NCI-H1105 (cell line): ENCODE measurements at places on chromosomes 7 and 10.
A peak's percentile ranks its signal among the peaks of the same experiment; 100 is the strongest.

DNA sequence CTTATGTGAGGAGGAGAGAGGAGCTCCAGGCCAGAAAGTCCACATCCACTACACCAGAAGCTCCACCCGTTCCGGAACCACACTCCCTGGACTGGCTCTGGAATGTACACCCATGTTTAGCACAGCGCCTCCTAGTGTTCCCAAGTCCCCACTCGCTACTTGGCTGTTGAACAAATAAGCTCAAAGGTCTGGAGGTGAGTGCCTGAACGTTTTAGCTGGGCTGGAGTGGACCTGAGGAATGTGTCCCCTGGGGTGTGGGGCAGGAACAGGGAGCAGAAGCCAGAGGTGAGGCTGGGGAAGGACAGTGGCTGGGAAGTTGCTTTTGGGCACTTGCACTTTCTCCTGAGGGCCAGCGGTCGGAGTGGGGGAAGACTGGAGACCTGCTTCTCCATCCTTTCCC, 164.1 kb upstream of the CDCA7L start:
- DNase-seq, result no peak

DNA sequence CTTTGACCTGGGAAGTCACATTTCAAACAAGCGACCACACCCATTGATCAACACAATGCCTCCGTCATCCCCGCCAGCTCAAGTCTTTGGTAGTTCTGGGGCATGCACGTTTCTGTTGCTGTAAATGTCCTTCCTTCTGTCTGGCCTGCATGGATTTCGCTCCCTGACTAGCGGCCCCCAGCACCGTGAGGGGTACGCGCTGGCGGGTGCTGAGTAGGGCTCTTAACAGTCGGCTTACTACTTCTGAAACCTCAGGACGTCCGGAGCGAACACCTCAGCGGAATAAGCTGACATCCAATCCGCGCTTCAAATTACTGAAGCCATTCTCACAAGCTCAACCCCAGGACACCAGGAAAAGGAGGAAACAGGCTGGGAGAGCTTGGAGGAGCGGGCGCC, 505 bp downstream of the NUDCD3 start:
- DNase-seq, result no peak

DNA sequence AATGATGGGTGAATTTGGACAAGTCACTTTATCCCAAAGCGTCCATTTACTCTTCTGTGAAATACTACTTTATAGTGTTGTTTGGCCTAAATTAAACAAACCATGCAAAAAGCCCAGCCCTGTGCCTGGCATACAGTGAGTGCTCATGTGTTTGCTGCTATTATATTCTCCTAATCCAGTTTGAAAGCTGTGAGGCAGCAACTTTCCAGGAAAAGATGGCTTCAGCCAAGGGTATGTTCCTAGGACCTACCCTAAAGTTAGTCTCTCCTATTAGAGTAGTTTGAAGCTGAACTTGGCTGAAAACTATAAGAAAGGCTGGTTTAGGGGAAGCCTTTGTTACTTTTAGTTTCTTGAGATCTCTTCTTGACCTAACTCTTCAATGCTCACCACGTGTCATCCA, 19.9 kb downstream of the ACSL5 start:
- no peak for DNase-seq

- no peak for DNase-seq
These were observed 102.6 kb upstream of the NANOS1 start for GRCh38 chr10:118926903-118927302.

DNA sequence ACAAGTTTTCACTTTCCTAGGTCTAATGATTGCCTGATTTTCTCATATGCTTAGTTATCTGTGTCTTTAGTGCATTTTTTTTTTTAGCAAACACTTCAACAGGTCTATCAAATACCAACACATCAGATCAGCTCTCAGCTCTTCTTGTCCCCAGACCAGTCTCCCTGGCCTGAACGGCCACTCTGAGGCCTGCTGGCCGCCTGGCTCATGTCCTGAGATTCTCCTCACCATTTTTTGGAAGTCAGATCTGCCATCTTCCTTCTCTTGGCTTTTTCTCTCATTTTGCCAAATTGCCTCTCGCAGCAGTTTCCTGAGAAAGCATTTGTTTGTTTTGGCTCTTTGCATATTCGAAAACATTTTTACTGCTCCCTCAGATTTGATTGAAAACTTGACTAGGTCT, 29.3 kb downstream of the PPP2R2D start:
- DNase-seq, result no peak

GRCh38 chr7:144594580-144594979, 191.1 kb upstream of the NOBOX start:
- no peak for DNase-seq

- DNase-seq, result no peak
These were observed 2.3 kb downstream of the NACAD start for GRCh38 chr7:45086331-45087065.

- DNase-seq, result no peak
These were observed 13.0 kb upstream of the ACBD5 start for GRCh38 chr10:27253576-27253975.

GRCh38 chr7:132078891-132079735, 497.2 kb downstream of the PLXNA4 start:
- DNase-seq, result no peak

DNA sequence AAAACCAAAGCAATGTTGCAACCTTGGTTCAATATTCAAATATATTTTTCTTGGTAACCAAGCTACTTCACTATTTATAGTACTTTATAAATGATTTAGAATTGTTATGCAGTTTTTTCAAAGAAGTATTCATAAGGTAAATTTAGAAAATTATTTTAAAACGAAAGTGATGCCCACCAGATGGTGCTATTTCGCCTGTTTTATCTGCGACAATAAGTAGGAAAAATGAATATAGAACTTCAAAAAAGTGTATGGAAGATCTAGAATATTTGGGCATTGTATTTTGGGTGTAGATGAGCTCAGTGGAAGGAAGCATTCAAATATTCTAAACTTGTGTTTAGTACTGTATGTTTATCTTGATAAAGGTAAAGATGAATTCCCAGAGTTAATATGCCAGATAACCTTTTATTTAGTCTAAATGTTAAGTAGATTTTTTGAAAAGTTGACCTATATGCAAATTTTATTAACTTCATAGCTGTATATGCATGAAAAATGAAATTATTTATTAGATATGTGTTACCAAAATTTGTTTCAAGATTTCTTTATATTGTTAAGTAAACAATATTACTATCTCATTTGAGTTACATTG, 93.2 kb downstream of the ADK start:
- no peak for DNase-seq

DNA sequence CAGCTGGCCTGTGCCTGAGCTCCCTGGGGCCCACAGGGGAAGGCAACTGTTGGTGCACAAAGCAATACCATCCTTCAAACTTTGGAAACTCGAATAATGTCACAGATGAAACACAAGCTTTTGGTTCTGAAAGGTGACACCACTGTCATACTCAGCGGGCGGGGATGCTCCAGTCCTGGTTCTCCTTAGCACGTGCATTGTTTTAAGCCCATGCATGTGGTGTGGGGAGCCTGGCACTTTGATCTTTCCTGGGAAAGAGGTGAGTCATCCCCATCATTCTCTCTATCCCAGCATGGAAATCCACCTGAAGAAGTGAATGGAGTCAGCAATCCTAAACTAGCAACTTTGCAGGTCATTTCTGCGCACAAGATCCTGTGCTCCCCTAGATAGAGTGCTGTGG, 119.6 kb downstream of the GLRX3 start:
- DNase-seq, result no peak

DNA sequence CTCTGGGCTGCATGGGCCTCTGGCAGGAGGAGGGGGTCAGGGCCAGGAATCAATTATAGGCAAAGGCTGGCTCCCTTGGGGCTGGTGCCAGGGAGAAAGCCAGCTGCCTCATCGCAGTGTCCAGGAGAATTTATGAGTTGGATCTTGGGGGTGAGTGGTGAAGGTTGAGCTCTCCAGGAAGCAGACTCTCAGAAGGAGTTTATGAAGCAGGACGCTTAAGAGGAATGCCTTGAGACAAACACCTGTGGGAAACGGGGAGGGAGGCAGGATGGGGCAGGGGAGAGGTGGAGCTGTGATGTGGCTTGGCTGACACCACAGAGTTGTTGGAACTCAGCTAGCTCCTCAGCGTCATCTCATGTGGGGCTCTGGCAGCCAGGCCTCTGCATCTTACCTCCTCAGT, 428.5 kb downstream of the RPS24 start:
- DNase-seq, result no peak

DNA sequence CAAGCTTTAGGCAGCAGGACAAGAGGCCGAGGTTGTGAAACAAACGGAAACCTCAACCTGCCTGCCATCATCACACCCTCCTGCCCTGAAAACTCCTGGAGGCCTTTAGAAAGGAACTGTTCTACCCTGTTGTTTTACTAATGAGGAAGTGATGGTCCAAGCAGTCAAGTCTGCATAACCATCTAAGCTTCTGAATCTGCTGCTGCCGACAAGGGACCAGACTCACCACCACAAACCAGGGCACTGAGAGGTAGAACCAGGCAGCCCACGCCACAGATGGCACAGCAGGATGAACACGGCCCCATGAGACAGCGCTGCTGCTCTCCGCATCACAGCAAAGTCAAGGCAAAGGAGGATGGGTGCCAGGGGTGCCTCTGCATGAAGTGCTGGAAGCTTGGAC, 209.4 kb downstream of the CELF2 start:
- no peak for DNase-seq

GRCh38 chr10:131874991-131875451, 25.8 kb upstream of the PPP2R2D start:
- peak; percentile 73 for DNase-seq

DNA sequence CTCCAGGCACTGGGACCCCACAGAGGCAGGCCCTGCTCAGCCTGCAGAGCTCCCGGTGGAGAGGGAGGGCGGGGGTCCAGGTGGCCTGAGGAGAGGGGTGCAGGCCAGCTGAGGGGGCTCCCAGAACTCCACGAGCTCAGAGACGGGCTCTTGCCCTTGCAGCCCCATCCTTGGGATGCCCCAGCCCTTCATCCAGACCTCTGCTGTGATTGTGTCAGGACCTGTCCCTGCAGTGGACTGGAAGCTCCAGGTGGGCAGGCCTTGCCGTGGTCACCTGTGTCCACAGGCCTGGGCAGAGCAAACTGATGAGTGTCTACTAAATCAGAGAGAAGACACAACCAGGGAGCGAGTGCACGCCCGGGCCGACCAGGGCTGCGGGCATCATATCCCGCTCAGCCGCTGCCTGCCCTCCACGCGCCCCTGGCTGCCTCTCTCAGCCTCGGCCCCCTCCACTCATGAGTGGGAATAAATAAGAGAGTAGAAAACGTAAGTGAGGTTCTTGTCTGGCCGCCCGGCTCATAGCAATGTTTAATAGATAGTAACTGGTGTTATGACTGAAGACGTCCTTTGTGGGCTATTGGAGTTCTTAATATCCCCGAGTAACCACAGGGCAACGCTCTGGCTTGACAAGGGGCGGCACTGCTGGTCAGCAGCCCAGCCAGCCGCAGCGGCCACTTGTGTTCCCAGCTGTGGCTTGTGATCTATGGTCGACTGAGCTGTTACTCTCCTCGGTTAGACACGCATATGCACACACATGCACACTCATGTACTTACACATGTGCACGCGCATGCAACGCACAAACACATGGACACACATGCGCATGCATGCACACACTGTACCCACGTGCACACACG, 105.6 kb downstream of the LHPP start:
- DNase-seq, result no peak

- DNase-seq, result no peak
These were observed 10.5 kb upstream of the ADAMTS14 start for GRCh38 chr10:70661623-70662361.
